Putamen (tissue), 1 donor: ENCODE measurements at places on chromosomes 4 and X.

DNA sequence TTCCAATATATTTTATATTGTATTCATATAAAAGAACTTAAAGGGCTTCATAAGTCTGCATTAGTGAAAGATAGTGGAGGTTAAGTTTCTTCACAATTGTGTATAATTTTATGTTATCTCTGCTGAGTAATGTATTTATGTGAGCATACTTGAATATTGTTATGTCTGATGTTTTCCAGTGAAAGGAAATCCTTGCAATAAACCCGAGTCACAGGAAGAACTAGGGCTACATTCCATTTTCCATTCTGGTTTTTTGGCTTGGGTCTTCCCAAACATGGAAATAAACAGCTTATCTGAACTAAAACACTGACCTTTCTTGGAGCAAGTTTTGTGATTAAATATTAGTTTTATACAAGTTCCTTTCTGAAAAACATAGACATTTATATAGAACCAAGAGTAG lies 231.3 kb upstream of the GPRIN3 start:
- DNase-seq, result no peak

- no peak for DNase-seq
These were observed 3.2 kb upstream of the ADRA2C start for GRCh38 chr4:3762753-3763549.

DNA sequence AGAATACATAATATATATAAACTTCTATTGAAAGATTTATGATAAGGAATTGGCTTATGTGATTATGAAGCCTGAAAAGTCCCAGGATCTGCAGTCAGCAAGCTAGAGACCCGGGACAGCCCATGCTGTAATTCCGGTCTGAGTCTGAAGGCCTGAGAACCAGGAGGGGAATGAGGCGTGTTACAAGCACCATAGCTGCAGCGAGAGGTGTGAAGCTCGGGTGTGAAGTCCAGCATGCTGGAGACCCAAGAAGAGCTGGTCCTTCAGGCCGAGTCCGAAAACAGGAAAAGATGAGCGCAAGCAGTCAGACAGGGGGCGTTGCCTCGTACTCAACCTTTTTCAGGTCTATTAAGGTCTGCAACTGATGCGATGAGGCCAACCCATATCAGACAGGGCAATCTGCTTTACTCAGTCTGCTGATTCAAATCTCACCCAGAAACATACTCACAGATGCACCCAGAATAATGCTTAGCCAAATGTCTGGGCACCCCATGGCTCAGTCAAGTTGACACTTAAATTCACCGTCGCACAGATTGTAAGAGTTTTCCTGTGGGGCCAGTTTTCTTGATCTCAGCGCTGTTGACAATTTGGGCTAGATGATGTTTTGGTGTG lies 40.4 kb downstream of the SMIM20 start:
- DNase-seq, result no peak

DNA sequence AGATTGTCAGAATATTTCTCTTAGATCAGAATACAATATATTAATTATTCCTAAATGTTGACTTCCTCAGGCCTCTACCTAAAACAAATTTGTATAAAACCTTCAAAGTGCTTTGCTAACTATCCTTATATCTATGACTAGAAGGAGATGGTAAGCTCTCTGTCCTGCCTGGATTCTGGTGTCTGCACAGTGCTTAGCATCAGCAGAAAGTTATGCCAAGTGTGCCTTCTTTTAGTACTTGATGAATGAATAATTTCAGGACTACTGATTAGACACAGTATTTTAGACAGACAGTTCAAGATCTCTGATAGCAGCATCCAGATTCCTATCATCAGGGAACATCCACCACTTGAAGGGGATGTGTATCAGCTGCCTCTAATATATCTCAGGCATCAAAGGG lies 242.4 kb upstream of the TLL1 start:
- DNase-seq, result no peak

DNA sequence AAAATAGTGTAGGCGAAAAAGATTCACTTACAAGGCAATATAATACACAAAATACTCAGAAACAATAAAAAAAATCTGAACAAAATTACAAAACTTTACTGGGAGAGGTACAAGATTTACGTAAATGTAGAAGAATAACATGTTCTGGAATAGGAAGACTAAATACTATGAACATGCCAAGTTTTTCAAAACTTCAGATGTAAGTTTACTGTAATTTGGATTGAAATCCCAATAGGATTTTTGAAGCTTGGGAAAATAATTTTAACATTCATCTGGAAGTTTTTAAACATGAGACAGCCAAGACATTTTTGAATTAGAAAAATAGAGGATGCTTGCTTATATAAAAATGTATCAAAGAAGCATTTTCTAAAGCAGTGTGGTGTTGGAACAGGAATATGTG lies 30.5 kb upstream of the CT83 start:
- DNase-seq, result no peak
